ENCODE measurements at places on chromosomes 1 and 21.

GRCh38 chr1:217089361-217090014 lies 366.3 kb upstream of the ESRRG start:
- DNase-seq = peak; percentile 18

DNA sequence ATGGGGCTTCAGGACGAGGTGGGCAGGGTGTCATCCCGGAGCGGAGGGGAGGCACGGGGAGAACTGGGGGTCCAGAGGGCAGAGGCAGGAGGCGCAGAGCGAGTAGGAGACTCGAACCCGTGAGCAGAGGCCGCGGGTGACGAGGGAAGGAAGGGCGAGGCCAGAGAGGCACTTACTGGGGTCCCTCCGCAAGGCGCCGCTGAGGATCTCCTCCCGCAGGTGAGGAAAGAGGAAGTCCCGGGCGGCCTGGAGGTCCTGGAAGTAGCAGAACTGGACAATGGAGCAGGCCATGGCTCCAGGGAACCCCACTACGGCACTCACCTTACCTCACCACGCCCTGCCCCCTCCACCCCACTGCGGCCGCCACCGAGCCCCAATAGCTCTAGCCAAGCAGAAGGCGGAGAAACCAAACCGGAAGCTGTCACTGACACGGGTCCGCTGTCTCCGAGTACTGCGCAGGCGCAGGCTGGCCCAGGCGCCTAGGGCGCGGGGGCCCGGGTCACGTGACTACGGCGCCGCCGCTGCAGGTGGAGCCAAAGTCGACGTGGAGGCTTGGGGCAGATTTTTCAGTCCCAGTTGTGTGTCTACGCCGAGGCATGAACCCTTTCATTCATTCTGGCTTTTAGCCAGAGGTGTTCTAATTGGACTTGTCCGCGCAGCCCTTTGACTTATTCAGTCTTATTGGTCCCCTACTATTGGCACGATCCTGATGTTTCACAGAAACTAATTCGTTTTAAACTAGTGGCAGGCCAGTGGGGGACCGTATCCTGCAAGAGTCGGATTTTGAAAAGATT lies at the start of gene RAB3GAP2:
TSS of gene RAB3GAP2 (minus strand) at position 407 of the 794 bp plus-strand sequence. CDS start at position 291, 116 bp downstream.
- peak; percentile 97 for DNase-seq

DNA sequence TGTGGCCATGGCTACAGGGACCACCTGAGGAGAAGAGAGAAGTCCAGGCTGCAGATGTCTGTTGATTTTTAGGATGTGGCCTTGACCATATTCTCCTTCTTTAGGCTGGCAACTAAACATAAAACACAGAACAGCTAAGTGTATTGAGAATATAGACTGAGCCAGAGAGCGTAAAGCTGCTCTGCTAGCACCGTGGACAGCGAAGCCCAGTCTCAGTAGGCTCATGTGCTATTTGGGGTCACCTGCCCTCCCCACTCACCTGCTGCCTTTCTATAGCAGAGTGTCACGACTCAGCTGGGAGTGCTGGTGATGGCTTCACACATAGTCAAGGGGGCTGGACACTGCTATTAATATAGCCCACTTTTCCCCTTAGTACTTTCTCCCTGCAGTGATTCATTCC lies 278.5 kb downstream of the KCNH1 start:
- DNase-seq = no peak

DNA sequence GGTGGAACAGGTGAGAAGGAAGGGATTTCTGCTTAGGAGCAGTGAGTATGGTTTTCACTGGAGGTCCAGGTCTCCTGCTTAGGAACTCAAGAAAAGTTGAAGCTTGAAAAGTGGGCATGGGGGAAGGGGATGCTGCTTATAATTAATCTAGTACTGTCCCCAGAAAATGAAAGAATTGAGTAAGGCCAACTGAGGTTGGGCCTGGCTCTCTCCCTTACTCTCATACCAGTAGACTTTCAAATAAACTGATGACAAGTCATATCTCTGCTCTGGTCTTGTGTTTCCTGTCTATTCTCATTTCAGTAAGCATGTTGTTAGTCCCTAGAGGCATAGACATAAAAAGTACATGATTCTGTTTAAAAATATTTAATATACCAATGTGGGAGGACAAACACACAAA lies 26.4 kb downstream of the CD48 start:
- DNase-seq = no peak

- DNase-seq = no peak
Measured at GRCh38 chr1:20322081-20322824, 31.6 kb downstream of the VWA5B1 start.

DNA sequence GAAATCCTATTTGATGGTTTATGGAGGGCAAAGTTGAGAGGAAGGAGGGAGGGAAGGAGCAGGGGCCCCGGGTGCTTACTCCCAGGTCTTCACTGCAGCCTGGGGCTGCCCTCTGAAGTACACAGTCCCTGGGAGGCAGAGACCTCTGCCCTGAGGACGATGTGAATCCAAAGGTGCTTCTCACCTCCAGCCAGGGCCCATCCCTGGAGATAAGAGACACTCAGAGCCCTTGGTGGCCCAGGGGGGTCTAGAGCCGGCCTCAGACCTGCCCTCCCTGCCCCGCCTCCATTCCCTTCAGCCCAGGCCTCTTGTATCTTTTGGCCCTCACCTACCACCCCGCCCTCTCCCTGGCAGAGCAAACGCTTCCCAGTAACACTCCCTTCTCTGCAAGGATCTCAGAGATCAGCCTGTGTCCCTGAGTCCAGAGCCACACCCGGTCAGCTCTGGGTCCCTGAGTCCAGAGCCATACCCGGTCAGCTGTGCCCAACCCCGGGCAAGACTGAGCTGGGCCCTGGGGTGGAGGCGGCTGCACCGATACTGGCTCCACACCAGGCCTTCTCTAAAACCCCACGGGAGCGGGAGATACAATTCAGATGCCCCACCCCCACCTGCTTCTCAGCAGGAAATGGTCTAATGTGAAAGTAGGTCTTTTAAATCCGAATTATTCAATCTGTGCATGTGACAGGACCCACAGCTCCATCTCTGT lies 3.6 kb upstream of the GNB1 start:
- DNase-seq = no peak

DNA sequence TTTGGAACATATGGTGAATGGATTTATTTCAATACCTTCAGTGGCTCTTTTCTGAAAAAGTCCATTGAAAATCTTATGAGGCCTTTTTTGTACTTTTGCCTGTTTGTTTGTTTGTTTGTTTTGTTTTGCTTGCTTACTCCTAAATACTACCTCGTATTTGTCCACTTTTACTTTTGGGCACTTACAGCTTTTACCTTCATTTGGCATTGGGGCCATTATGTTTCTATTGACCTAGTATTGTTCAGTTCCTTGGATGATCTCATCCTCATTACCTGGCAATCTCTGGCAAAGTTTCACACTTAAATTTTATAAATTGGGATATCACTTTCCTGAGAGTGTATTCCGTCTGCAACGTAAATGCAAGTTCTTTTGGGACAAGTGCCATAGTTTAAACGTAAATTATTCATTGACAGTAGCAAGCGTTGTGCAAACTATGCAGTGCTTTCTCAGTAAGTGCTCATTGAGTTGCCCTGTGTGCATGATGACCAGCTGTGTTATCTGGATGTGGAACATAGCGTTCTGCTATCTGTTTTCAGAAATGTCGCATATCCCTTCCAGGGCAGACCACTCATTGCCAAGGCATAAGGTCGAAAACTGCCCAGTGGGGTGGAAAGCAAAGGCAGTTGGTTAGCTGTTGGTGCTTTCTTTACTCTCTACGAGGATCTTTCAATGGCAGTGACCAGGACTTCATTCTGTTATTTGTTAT lies 51.1 kb downstream of the LRRC8D start:
- DNase-seq = no peak

DNA sequence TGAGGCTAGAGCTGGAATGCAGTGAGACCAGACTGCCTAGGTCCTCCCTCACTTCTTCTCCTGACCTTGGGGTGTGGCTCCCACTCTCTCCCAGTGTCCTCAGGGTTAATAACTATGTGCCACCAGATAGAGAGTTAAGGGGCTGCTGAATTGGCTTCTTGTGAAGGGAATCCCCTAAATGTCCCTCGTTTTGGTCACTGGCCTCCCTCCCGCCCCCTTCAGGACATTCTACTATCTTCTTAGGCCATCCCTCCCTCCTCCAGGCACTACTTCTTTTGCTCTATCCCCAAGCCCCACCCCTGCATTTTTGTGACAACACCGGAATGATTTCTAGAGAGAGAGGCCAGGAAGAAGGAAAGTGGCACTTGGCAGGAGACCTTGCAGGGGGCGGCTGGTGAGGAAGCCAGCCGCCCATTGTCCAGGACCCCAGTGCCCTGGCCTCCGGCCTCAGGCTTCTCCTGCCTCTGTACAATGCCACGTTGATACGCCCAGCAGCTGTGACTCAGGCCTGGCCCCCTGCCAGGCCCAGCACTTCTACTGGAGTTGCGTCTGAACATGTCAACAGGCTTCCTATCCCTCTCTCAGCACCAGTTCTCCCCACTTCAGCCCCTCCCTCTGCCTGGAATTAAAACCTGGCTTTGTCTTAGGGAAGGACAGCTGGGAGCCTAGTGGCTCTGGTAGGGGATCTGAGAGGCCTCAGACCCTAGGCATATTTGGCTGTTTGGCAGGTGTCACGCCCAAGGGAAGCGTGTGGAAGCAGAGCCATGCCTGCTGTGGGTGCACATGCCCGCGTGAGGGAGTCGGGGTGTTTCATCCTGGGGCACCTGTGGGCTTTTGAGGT lies 9.1 kb downstream of the LMNA start:
- DNase-seq = peak; percentile 95

DNA sequence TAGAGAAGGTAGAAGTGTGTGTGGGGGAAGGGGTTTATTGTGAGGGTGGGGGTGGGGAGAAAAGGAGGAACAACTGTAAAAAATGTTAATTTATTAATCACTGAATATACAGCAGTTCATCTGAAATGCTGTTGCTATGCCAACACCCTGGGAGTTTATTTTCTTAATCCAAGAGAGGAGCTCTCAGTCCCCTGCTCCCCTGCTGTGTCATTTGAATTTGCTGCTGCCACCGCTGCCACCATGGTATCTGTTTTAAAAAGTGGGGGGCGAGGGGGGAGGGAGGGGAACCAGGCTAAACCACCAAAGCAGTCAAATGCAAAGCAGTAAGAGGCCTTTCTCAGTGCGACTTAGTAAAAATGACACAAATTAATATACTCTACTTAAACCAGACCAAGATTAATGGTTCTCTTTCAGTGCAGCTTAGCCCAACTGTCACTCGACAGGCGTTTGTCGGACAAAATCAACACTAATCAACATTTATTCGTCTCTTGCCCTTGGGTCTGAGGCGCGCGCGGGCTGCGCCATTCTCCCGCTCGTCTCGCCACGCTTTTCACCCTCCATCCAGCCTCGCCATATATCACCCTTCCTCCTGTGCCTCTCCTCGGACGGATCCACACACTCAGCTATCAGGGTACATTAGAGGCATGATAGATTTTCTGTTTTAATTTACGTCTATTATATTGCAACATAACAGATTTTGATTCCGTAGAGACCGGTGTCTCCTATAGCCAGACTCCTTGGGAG lies 76.2 kb downstream of the PBX1 start:
- no peak for DNase-seq

DNA sequence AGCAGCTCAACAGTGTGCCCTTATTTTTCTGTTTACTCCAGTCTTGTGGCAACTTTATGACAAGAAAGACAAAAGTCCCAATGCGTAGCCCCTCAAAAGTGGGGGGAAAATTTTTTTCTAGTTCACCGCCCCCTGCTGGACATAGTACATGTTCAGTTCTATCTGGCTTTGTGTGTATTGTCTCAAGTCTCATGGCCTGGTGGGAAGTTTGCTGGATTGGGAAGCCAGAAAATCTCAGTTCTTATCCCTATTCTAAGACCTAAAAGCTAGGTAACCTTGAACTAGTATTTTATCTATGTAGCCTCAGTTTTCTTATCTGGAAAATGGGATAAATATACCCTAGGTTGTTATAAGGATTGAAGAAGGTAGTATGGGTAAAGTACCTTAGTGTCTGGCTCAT lies 55.8 kb upstream of the LDLRAP1 start:
- DNase-seq = no peak

GRCh38 chr1:195773931-195774330 lies 834.3 kb downstream of the KCNT2 start:
- DNase-seq = no peak

DNA sequence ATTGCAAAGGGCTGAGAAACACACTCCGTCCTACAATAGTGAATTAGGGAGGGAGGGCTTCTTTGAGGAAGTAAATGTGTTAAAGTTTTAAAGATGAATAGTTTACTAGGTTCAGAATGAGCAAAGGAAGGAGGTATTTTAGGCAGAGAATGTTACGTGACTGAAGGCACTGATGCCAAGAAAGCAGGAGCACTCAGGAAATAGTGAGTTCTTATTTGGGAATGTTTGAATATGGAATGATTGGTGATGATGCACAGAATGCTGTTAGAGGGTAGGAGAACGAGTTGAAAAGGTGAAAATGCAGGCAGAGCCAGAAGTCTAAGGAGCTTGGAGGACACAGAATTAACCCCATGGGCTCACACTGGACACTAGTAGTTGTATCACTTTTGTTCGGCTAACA lies 108.0 kb downstream of the NRIP1 start:
- DNase-seq = no peak

GRCh38 chr1:180160357-180160756 lies 5.7 kb downstream of the QSOX1 start:
- no peak for DNase-seq

- no peak for DNase-seq
Measured at GRCh38 chr1:1358433-1359271, at the start of gene MXRA8. TSS of gene MXRA8 (minus strand) at chr1:1358555. CDS start at chr1:1358504, 51 bp downstream.

DNA sequence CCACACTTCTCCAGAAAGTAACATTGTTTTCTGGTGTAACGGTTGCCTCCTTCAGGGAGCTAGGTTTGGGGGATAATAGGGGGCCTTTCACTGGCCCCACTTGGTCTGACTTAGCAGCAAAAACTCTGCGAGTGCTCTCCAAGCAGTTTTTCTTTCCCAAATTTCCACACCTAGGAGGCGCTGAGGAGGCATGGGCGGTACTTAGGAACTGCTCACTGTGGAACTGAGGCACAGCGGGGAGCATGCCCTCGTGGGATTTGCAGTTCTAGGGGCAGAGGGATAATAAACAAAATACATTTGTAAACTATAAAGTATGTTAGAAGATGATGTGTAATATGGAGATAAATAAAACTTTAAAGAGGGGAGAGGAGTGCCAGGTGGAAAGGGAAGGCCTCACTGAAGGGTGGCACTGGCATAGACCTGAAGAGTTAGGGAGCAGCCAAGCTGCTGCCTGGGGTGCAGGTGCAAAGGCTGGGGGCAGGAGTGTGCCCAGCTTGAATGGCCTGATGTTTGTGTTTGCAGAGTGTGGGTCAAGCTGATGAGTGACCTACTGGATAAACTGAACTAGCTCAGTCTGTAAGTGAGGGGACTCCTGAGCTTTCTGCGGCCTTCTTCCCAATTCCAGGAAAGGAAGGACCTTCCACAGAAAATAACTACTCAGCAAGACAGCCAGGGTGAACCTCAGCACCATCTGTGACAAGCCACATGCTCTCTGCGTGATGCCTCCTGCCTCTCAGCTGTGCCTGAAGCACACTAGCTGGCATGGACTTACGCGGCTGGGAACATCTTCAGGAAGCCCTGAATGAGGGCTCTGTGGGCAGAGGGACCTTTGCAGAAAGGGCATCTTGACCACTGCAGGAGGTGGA lies 1.9 kb downstream of the EPHX1 start:
- peak; percentile 59 for DNase-seq

DNA sequence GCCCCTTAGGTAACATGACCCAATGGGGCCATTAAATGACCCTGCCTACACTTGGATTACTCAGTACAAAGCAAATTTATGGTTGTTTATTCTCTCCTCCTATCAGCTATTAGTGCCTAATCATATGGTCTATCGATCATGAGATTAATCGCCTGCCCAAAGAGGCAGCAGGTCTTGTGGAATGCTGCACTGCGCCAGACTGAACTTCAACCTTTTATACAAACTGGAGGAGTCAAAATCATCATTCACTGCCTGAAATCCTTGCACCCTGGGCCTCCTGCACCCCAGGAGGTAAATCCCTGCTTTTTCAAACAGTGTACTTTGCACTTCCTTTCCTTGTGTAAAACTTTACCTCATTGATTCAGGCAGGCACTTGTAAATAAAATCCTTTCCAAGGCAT lies 69.7 kb downstream of the NFIA start:
- no peak for DNase-seq

Measured in A549 (cell line).